ENCODE measurements at places on chromosomes 7 and 10.
A peak's percentile ranks its signal among the peaks of the same experiment; 100 is the strongest.

- DNase-seq = no peak
These were observed 17.5 kb downstream of the TRIM24 start for GRCh38 chr7:138477581-138477980.

DNA sequence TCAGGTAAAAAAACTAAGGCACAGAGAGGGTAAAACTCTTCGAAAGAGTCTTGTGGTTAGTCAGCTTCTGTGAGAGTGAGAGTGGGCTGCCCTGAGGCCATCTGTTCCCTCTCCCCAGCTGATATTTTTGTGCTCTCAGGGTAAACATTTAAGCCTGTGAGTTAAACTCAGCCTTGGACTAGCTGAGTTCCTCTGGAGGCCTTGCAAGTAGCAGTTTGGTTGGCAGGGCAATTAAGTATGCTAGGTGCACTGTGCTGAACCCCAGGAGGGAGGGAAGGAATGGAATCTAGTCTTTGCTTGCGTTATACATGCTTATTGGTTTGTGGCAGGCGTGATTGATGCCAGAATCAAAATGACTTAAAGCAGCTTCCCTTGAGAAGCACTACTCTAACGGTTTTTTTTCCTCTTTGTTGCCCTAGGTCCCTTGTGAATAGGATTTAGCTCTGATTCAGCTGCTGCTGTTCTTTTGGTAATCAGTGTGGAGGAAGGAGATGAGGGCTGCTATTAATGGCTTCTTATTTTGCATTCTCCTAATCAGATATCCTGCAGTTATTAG lies 140.2 kb downstream of the AUTS2 start:
- peak; percentile 13 for DNase-seq

DNA sequence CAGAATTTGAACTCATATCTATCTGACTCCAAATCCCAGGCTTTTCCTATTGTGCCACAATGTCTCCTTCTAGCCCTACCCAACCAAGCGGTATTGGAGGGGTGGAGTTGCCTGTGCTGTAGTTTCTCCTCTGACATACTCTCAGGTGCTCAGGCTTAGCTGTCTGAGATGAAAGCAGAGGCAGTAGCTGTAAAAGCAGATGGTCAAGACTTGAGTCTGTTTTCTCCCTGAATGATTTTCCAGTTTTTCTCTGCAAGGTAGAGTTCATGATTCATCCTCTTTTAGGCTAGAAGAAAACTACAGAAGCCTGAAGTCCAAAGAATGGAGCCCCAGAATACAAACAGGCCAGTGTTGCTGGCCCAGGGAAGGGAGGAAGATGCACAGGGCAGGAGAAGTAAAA lies 130.0 kb downstream of the PDE1C start:
- no peak for DNase-seq

DNA sequence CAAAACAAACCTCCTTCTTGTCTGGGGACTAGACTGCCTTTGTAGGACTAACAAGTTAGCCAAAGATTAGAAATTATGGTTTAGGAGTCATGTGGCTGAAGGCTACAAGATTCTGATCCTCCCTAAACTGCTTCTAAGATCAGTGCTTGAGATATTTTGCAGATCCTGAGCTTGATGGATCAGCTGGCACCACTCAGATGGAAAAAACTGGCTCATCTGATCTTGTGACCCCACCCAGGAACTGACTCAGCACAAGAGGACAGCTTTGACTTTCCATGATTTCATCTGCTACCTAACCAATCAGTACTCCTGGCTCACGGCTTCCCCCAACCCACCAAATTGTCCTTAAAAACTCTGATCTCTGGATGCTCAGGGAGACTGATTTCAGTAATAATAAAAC lies 271.5 kb upstream of the TAC1 start:
- no peak for DNase-seq

- DNase-seq = no peak
These were observed 12.0 kb upstream of the AUTS2 start for GRCh38 chr7:69586321-69586720.

GRCh38 chr7:31475368-31475767 lies 38.5 kb upstream of the ITPRID1 start:
- DNase-seq = no peak

GRCh38 chr7:106965108-106965507 lies 79.4 kb upstream of the PRKAR2B start:
- no peak for DNase-seq

GRCh38 chr10:178208-178607 lies 43.0 kb downstream of the ZMYND11 start:
- DNase-seq = no peak

GRCh38 chr10:93152136-93152535 lies 78.4 kb downstream of the CYP26A1 start:
- no peak for DNase-seq

- DNase-seq = peak; percentile 11
These were observed at the start of gene SMC3 for GRCh38 chr10:110567201-110568054. SMC3 (plus strand) TSS chr10:110567695; CDS start chr10:110567817, 122 bp downstream.

GRCh38 chr10:17742918-17743317 lies 9.1 kb upstream of the TMEM236 start:
- no peak for DNase-seq

GRCh38 chr10:62182595-62182994 lies 86.0 kb downstream of the RTKN2 start:
- DNase-seq = no peak

- no peak for DNase-seq
These were observed 5.3 kb upstream of the C1GALT1 start for GRCh38 chr7:7177044-7177517.

- no peak for DNase-seq
These were observed 78.3 kb downstream of the HTR7 start for GRCh38 chr10:90779548-90779947.

GRCh38 chr10:132239126-132240031 lies 52.6 kb downstream of the DPYSL4 start:
- DNase-seq = no peak

GRCh38 chr7:77536017-77536412 lies 1.1 kb upstream of the PTPN12 start:
- DNase-seq = no peak
